Cerebellar nuclear complex (tissue), 1 donor: ENCODE measurements at places on chromosomes 1 and 21.
A peak's percentile ranks its signal among the peaks of the same experiment; 100 is the strongest.

GRCh38 chr1:215357901-215358300, 209.2 kb upstream of the KCTD3 start:
- no peak for DNase-seq

DNA sequence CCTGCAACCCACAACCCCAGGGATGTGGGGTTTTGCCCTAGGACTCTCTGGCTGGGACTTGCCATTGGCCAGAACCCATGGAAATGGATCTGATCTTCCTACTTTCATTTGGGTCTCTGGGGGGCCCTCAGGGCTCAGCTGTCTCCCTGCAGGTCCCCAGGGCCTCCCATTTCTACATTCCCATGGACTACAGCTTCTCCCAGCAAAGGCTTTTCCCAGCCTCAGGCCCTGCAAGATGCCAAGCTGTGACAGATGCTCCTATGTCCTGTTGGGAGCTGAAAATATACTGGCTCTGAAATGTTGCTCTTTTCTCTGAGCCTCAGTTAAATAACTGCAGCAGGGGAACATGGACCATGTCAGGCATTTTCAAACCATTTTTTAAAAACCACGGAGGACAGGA, 99.5 kb upstream of the IGSF21 start:
- peak; percentile 76 for DNase-seq

DNA sequence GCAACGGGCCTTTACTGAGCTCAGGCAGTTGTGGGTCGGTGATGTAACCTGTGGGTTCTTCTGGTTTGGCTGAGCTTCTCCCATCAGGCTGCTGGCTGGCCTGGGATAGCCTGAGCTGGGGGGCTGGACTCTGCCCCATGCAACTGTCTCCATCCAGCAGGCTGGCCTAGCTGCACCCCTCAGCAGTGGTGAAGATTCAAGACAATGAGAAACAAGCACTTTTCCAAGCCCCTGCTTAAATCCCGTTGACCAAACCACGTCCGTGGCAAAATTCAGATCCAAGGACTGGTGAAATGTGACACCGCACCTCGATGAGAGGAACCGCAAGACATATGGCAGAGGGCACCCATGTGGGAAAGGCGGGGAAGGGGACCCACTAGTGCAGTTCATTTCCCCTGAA, 25.6 kb downstream of the PRSS38 start:
- no peak for DNase-seq

- no peak for DNase-seq
Observed at GRCh38 chr1:232551386-232551785, 78.5 kb downstream of the SIPA1L2 start.

- DNase-seq = no peak
Observed at GRCh38 chr1:46404482-46405196, 10.5 kb downstream of the FAAH start.

- no peak for DNase-seq
Observed at GRCh38 chr1:57157818-57158603, 192.2 kb upstream of the C8B start.

DNA sequence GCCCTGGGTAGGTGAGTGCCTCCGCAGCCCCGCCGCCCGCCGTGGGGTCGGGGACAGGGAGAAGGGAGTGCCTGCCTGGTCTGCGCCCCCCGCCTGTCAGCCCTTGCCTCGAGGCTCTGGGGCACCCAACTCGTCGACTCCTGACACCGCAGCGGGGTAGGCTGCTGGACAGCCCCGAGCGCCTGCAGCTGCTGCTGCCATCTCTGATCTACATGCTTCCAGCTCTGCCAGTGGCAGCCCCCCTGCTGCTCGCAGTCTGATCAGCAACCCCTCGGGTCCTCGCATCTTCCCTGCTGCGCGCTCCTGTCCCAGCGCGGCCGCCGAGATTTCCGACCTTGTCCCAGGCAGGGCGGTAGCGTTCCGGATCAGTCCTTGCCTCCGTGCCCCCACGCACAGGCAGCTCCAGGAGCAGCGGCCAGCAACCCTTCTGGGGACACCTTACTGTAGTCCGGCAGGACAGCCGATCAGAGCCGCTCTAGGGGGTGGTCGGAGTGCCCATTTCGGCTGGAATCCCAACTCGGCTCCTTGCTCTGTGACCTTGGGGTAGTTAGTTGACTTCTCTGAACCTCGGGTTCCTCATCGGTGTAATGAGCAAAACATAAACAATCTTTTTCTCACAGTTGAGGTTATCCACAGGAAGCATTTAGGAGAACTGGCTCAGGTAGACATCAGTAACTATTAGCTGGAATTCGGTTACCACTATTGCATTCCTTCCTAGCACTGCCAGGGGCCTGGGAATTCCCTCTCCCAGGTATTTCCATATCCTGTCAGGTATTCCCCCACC, 540 bp downstream of the BCAN start:
- no peak for DNase-seq

- DNase-seq = no peak
Observed at GRCh38 chr1:94413311-94413710, 4.9 kb upstream of the ABCD3 start.

DNA sequence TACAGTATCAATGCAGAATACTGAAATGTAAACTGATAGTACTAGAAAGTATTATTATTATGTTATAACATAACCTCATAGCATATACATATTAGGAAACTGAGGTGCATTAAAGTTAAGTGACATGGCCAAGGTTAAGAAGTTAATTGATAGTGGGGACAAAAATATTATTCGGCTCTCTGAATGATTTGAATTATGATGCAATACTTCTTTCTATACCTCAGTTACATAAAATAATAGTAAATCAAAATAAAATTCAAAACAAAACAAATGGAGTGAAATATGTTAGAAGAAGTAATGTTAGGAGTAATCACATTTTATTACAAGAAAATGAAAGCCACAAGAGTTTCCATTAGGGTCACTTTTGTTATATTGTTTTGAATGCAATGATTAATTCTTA, 455.2 kb downstream of the PLA2G4A start:
- no peak for DNase-seq

- no peak for DNase-seq
Observed at GRCh38 chr1:191026828-191027227, 549.2 kb upstream of the BRINP3 start.

DNA sequence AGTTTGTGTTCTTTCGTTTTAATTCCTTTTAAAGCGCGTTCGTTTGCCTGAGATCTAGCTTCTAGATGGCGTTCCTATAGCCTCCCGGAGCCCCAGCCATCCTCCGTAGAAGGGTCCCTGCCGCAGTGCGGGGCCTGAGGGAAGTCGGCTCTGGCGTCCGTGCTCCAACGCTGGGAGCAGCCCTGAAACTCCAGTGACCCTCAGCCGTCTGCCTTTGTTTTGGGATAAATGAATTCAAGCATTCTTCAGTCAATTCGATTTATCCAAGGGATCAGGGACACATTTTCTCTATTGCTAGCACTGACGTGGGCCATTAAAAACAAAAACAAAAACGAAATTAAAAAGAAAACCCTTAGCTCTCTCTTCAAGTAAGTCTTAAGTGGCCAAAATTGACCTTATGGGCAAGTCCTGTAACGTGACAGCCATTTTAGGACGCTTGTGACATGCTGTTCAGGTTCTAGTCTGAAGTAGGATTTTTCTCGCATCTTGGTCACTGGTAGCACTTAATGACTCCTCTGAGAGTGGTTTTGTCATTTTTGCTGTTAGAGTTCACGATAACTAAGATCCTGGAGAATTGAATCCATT, 742 bp upstream of the HSPA13 start:
- no peak for DNase-seq

DNA sequence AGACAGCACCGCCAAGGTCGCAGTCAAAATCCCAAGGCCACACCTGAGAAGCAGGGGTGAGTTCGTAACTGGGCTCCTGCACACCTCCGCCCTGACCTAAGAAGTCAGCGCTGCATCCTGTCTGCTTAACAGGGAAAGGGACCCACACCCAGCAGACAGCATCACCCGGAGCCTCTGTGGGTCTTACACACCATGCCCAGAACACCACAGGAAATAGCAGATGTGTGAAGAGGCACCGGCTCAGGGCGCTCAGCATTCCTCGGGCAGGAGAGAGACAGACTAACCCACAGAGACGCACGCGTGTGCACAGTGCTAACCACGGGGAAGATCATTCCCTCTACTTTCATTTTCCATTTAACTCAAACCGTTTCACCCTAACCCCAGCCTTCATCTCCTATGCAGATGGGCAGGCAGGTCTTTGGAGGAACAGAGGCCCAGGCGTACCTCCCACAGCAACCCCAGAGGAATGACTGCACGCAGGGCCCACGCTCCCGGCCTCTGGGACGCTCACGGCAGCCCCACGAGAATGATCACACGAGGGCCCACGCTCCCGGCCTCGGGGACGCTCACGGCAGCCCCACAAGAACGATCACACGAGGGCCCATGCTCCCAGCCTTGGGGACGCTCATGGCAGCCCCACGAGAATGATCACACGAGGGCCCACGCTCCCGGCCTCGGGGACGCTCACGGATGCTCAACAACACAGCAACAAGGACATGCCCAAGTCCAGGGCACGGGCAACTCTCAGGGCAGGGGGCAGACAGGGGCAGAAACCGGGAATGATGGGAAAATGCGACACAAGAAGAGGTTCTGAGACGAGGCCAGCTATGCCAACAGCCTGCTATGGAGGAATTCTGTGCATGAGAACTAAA, 20.9 kb downstream of the POFUT2 start:
- DNase-seq = no peak

DNA sequence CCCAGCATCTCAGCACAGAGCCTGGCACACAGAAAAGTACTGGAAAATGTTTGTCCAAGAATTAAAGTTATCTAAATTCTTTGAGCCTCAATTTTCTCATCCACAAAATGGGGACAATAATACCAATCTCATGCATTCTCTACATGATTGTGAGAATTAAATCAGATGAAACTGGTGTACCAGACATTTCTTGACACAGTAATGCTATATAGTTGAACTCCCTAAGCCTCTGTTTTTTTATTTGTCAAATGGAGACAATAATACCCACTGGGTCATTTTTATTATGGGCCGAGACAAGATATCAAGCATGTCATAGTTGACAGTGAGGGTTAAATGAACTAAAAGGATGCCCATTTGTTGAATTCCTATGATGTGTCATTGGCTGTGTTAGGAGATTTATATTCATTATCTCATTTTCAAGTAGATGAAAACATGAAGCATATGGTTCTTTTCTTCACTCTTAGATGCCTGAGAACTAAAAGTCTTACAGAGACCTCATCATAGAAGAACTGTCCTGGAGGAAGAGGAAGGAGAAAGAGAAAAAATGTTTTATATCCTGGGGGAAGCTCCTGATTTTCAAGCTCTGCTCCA, 17.5 kb upstream of the OTUD3 start:
- no peak for DNase-seq

GRCh38 chr1:176619261-176619660, 156.3 kb downstream of the PAPPA2 start:
- DNase-seq = no peak
